ENCODE measurements at places on chromosomes 12 and 14. TPM values are rescaled to one million over a fixed set of nuclear protein-coding genes. Genes with fewer than 3 reads are reported as not detected.
A peak's percentile ranks its signal among the peaks of the same experiment; 100 is the strongest.

Gene IL31
- total RNA-seq: not detected

Gene NFE2
- 2.8 TPM for total RNA-seq

DNA sequence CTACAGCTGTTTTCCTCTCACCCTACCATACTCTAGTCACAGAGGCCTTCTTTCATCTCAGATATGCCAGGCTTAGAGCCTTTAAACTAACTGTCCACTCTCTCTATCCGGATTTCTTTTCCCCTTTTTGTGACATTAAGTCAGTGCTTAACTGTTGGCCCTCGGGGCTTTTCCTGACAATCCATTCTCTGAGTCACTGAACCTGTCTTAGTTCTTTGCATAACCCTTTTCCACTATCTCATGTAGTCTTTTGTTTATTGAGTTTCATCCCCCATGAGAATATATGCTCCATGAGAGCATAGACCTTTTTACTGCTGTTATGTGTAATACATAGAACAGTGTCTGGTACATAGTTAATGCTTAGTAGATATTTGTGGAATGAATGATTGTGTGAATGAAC, 68.7 kb downstream of the PLEKHA5 start:
- DNase-seq: no peak

GRCh38 chr12:48156652-48157017, 680 bp downstream of the ASB8 start:
- DNase-seq: peak; percentile 7

DNA sequence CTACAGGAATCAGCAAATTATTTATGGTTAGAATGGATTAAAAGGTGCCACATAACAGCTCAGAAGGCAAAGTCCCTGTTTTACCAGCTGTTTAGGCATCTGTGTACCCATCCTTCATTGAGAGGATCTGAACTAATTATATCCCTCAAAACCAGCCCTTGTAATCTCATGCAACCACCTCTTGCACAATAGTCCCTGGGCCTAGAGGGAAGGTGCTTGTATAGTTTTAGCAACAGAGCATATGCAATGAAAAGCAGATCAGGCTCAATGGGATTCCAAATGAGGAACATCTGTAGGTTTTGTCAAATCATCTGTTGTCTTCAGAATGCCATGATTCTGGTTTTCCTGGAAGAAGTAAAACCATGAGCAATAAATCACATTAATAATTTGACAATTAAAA, 26.0 kb upstream of the GLIPR1L2 start:
- no peak for DNase-seq
